ENCODE measurements at places on chromosomes 2 and 18. TPM values are rescaled to one million over a fixed set of nuclear protein-coding genes. Genes with fewer than 3 reads are reported as not detected.

- DNase-seq = no peak
- no peak overlapping the region for H3K27ac ChIP-seq
- no peaks in the 10 kb centered on the region for H3K36me3 ChIP-seq
- no peaks in the 10 kb centered on the region for H3K27me3 ChIP-seq
- H3K4me3 ChIP-seq = no peak overlapping the region
- no peaks in the 10 kb centered on the region for H3K4me1 ChIP-seq
Observed at GRCh38 chr2:1004398-1004797, 53.7 kb downstream of the SNTG2 start.

DNA sequence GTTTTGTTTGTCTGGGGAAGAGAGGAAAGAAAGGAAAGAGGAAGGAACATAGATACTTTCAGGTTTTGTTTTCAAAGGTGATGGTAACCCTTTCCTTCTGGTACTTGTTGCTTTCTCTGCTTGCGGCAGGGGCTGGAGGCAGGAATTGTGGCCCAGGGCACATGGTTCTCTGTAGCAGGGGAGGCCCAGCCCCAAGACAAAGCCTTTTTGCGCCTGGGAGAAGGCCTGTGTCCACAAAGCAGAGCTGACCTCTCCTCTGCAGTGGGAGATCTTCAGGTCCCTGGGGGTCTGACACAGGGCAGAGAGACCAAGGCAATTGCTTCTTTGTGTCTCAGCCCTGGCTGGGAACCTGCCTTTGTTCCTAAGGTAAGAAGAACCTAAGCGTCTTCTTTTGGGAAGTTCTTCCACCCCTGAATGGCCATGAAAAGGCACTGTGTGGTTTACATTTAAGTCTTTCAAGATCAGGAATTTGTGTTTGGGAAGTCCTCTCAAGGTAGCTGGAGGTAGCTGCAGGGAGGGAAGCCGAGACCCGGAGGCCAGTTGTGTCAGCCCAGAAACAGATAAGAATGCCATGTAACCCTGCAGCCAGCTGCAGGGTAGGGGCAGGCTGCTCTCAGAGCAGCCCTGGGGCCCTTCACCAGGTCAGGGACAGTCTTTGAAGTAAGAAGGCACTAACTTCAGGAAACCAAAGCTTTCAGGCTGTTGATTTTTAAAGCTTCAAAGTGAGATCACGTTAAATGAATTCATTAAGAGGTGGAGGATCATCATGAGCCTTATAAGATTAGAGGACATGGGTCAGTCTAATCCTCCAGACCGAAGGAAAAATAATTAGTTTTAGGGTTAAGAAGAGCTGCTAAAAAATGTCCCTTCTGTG is 119.3 kb downstream of the STPG4 start:
- peak overlapping the region; percentile 92 for H3K27ac ChIP-seq
- peaks cover 82% of the 10 kb centered on the region for H3K4me1 ChIP-seq
- no peak for DNase-seq
- no peaks in the 10 kb centered on the region for H3K36me3 ChIP-seq
- no peaks in the 10 kb centered on the region for H3K27me3 ChIP-seq

DNA sequence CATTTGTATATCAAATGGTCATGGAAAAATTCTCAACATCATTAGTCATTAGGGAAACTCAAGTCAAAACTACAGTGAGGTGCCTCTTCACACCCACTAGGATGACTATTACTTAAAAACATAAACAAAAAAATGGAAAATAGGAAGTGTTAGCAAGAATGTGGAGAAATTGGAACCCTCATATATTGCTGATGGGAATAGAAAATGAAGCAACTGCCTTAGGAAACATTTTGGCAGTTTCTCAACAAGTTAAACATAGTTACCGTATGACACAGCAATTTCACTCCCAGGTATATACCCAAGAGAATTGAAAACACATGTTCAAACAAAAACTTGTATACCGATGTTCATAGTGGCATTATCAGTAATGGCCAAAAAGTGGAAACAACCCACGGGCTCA is 18.1 kb upstream of the CYP26B1 start:
- H3K27me3 ChIP-seq = no peaks in the 10 kb centered on the region
- DNase-seq = no peak
- H3K36me3 ChIP-seq = no peaks in the 10 kb centered on the region
- no peak overlapping the region for H3K27ac ChIP-seq
- no peak overlapping the region for H3K4me3 ChIP-seq

DNA sequence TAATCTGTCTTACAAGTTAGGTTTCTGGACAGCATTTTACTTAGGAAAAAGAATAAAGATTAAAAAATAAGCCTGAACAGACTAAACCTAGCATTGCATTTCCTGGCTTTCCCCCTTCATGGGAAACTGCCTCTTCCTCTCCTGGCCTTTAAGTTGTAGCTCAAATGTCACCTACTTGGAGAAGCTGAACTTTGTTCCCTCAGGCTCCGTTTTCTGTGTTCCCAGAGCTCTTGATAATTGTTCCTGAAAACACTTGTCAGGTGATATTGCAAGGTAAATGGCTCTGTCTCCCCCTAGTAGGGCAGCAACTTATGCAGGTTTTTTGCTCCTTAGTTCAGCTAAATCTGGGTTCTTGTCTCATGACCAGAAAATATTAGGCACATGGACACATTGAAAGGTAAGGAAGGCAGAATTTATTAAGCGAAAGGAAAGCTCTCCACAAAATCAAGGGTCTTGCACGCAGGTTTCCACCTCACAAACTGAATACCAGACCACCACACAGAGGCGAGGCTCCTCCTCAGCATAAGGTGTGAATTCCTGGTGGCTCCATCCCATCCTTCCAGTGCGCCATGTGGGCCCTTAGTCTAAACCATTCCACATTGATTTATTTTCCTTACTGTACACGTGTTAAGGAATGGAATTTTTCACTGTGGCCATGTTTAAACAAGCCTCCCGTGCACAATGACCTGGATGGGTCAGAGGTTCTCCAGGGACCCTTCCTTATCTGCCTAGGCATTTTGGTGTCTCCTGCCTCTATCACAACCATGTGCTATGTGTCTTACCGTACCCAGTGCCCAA is 229.3 kb downstream of the HNMT start:
- no peak overlapping the region for H3K27ac ChIP-seq
- no peak overlapping the region for H3K4me3 ChIP-seq
- H3K27me3 ChIP-seq = no peaks in the 10 kb centered on the region
- H3K4me1 ChIP-seq = no peaks in the 10 kb centered on the region

- H3K4me3 ChIP-seq = no peak overlapping the region
- H3K27me3 ChIP-seq = no peaks in the 10 kb centered on the region
- no peaks in the 10 kb centered on the region for H3K4me1 ChIP-seq
- no peaks in the 10 kb centered on the region for H3K36me3 ChIP-seq
Observed at GRCh38 chr2:152529420-152530115, 187.7 kb downstream of the PRPF40A start.

DNA sequence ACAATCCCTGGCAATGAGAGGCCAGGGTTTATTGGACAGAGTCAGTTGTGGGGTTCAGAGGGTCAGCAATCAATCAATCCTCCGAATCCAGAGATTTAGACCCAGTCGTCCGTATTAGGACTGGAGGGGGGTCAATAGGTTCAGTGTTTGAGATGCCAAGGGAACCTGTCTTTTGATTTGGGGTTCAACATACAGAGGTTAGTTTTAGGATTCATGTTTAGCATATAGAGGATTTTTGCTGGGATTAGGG is 292 bp downstream of the GMPPA start:
- DNase-seq = no peak
- H3K27me3 ChIP-seq = no peaks in the 10 kb centered on the region
- peaks cover 24% of the 10 kb centered on the region for H3K4me1 ChIP-seq
- H3K36me3 ChIP-seq = peaks cover 3% of the 10 kb centered on the region

Gene ZC3H8
- 38.5 TPM for total RNA-seq

DNA sequence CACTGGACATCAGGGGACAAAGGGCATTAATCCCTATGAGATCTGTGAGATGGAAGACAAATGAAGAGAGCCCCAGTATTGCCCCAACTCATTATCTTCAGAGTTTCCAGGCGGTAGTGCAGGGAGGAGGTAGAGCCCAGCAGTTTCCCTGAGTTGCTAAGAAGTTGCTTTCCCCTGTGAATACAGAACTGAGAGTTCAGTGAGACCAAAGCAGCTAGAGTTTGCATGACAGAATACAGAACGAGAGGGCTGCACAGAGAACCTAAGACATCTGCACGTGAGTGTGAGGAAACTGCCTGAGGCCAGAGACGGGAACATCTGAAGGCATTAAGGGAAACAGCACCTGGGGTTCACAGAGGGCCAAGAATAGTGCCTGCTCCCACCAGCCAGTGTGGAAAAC is 18.1 kb upstream of the PGAP1 start:
- H3K4me1 ChIP-seq = no peaks in the 10 kb centered on the region
- no peak overlapping the region for H3K4me3 ChIP-seq
- no peak for DNase-seq
- H3K36me3 ChIP-seq = no peaks in the 10 kb centered on the region

DNA sequence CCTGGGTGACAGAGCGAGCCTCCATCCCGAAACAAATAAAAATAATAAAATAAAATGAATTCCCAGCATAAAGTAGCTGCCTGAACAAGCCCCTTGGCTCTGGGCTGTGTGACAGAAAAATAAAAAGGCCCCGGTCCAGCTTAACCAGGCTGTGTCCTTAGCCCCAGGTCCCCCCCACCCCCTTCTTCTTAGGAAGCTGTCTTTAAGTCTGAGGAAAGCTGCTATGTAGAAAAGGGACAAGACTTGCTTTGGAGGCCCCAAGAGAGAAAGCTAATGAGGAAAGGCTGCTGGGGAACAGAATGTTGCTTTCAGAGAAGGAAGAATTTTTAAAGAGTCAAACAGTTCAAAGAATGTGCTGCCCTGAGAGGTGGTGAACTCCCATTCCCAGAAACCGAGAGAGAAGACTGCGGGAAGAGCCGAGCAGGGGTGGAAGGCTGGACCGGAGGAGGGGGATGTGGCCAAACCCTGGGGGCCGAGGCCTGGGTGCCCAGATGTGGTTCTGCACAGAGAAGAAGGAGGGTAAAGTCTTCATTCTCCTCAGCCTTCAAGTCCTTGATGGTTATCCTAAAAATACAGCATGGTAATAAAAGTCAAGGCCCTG is 61.9 kb downstream of the CENPO start:
- H3K4me1 ChIP-seq = peaks cover 26% of the 10 kb centered on the region
- no peak overlapping the region for H3K4me3 ChIP-seq
- no peaks in the 10 kb centered on the region for H3K36me3 ChIP-seq
- no peaks in the 10 kb centered on the region for H3K27me3 ChIP-seq
- no peak for DNase-seq

- no peak for DNase-seq
- no peaks in the 10 kb centered on the region for H3K36me3 ChIP-seq
- H3K4me3 ChIP-seq = no peak overlapping the region
Observed at GRCh38 chr2:187009483-187010239, 160.7 kb upstream of the ZSWIM2 start.

Gene TDRD15
- 0.08 TPM for total RNA-seq

Gene CFC1
- not detected for total RNA-seq

Gene ECEL1
- 0.11 TPM for total RNA-seq

- no peaks in the 10 kb centered on the region for H3K27me3 ChIP-seq
- DNase-seq = no peak
- no peaks in the 10 kb centered on the region for H3K36me3 ChIP-seq
- no peak overlapping the region for H3K4me3 ChIP-seq
- H3K27ac ChIP-seq = no peak overlapping the region
- peaks cover 7% of the 10 kb centered on the region for H3K4me1 ChIP-seq
Observed at GRCh38 chr18:3663870-3664512, 214.0 kb downstream of the TGIF1 start.

DNA sequence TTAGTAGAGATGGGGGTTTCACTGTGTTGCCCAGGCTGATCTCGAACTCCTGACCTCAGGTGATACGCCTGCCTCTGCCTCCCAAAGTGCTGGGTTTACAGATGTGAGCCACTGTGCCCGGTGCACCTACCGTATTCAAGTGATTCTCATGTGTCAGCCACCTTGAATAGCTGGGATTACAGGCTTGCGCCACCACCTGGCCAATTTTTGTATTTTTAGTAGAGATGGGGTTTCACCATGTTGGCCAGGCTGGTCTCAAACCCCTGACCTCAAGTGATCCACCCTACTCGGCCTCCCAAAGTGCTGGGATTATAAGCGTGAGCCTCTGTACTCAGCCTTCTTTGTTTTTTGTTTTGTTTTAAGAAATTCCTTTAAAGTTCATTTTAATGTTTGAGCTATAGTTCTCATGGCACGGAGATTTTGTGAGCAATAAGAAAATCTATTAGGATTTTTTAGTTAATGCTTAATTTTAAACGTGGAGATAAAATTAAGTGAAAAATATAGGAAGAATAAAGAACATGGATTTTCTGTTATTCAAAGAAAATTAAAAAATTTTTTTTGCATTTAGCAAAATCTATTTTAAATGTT is 242.6 kb downstream of the PHLPP1 start:
- peak; percentile 38 for DNase-seq
- peaks cover 6% of the 10 kb centered on the region for H3K4me1 ChIP-seq
- H3K27me3 ChIP-seq = no peaks in the 10 kb centered on the region
- H3K27ac ChIP-seq = no peak overlapping the region
- H3K4me3 ChIP-seq = no peak overlapping the region

Gene TMEM163
- total RNA-seq = 4.7 TPM

GRCh38 chr2:32611366-32611765 is 16.5 kb upstream of the TTC27 start:
- no peak overlapping the region for H3K4me3 ChIP-seq
- H3K36me3 ChIP-seq = peaks cover 5% of the 10 kb centered on the region
- no peak for DNase-seq
- no peaks in the 10 kb centered on the region for H3K27me3 ChIP-seq
- no peaks in the 10 kb centered on the region for H3K4me1 ChIP-seq
- H3K27ac ChIP-seq = no peak overlapping the region

Gene NPHP1
- 11.0 TPM for total RNA-seq

GRCh38 chr2:173145454-173145853 is 69.8 kb downstream of the MAP3K20 start:
- no peak overlapping the region for H3K4me3 ChIP-seq
- H3K27me3 ChIP-seq = no peaks in the 10 kb centered on the region
- H3K36me3 ChIP-seq = no peaks in the 10 kb centered on the region
- no peak overlapping the region for H3K27ac ChIP-seq
- no peak for DNase-seq
- no peaks in the 10 kb centered on the region for H3K4me1 ChIP-seq

Gene GAL3ST2
- total RNA-seq = not detected

Gene OLA1
- 52.9 TPM for total RNA-seq

DNA sequence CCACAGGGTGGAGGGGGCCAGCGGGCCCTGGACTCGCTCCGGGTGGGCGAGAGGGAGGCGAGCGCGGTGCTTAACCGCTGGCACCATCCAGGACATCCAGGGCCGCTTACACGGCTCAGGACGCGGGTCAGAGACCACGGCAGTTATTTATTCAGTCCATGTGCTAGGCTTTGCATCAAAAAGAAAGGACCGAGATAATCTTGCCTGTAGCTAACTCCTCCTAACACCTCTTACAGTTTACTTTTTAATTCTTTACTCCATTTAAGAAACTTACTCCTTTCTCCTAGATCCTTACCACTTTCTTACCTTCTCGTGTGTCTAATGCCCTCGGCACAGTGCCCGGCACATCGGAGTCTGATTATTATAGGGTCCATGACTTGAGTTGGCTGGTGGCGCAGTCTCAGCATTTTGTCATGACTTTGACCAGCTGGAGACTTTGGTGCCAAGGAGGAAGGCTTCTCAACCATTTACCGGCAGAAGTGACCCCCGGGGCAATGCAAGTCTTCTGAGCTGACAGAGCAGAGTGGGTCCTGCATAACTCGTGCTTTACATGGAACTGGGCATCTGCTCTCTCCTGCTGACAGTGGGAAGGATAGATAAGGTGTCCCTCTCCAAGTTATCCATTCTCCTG is 503 bp downstream of the ANXA4 start:
- H3K36me3 ChIP-seq = no peaks in the 10 kb centered on the region
- peak overlapping the region; percentile 99 for H3K4me3 ChIP-seq
- no peaks in the 10 kb centered on the region for H3K27me3 ChIP-seq
- H3K4me1 ChIP-seq = peaks cover 50% of the 10 kb centered on the region
